ENCODE measurements at places on chromosomes 12 and 14.

DNA sequence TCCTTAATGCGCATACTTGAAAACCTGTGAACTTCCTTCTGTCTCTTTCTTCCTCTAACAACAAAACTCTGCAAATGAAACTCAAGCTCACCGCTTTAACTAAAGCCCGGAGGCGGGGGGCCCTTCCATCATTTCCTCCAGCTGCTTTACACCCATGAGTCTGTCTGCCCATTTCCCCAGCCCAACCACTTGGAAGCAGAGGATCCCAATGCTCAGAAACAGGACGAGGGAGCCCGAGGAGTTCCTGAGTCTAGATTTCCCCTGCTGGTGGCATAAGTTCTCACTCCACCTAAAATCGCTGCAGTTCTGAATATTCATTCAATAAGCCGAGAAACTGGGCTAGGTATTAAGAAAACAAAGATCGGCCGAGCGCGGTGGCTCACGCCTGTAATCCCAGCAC lies 30.8 kb downstream of the GPR19 start:
- DNase-seq: no peak

- no peak for DNase-seq
Observed at GRCh38 chr12:4621511-4621910, 27.3 kb downstream of the AKAP3 start.

DNA sequence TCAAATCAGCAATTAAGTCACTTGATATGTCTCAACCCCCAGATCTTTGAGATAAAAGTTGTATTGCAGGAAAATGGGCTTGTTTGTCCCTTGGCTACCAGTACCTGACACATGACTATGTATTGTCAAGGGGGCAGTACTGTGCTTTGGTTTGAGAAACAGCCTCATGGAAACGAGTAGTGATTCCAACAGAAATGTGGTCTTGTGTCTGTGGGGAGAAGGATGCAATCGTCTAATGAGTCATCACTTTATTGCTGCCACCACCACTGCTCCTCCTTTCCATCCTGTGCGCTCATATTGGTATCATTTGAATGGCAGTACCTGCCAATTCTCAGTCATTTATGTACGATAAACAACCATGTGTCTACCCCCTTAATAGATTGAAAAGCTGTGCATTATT lies 72.8 kb upstream of the ARHGAP5 start:
- DNase-seq: no peak

DNA sequence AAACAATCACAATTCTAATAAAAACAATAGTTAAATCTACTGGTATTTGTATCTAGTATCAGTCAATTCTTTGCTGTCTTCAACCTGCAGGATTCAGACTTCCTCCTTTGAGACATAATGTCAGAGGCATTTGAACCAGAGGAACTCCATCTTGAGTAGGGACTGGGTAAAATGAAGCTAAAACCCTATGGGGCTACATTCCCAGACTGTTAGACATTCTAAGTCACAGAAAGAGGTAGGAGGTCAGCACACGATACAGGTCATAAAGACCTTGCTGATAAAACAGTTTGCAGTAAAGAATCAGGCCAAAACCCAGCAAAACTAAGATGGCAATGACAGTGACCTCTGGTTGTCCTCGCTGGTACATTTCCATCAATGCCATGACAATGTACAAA lies 48.2 kb upstream of the MAP3K9 start:
- no peak for DNase-seq

GRCh38 chr12:125310461-125310860 lies 245.2 kb downstream of the AACS start:
- DNase-seq: no peak

GRCh38 chr14:91998667-91999570 lies 40.9 kb downstream of the TRIP11 start:
- DNase-seq: no peak

- DNase-seq: no peak
Observed at GRCh38 chr14:68808696-68809480, 16.0 kb upstream of the ZFP36L1 start.

DNA sequence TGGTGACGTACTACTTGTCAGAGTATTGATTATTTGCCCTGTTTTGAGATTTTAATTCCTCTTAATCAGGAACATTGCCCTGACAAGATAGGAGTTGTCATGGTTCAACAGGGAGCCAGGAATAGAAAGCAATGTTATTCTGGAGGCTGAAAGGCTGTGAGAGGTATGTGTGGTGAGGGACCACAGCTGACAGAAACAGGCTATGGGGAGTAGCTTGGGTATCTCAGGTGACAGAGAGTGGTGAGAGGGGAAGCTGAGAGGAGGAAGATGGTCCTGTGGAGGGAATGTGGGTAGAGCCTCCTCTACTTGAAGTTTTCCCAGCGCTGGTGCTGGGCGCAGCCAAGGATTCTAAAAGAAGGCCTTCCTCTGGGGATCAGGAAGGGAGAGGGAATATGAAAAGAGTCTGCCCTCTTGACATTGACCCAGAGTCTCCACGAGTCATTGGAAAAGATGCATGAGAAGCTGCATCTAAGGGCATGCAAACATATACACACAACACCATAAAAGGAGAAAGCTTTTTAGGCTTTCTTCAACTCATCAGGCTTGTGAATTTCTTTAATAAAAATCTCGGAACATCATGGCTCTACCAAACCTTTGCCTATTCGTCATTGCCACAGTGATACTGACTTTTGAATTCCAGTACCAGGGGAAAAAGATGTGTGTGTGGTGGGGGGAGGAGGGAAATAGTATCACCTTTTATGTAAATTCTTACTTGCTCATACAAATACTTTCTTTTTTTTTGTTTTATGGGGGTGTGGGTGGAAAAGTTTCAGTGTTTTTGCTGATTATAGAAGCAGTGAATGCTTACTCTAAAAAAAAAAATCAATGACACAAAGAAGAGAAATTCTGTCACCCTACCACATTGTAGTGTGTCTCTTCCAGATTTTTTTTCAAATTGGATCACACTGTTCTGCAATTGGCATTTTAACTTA lies 39.9 kb upstream of the DHRS7 start:
- DNase-seq: no peak
